ENCODE measurements at places on chromosomes 7 and 10. TPM values are rescaled to one million over a fixed set of nuclear protein-coding genes. Genes with fewer than 3 reads are reported as not detected.
A peak's percentile ranks its signal among the peaks of the same experiment; 100 is the strongest.

PRKCQ gene
- 0.45 TPM for total RNA-seq

TMEM236 gene
- 1.1 TPM for total RNA-seq

- no peak overlapping the region for H3K27ac ChIP-seq
- no peaks in the 10 kb centered on the region for H3K27me3 ChIP-seq
- peaks cover 5% of the 10 kb centered on the region for H3K36me3 ChIP-seq
Observed at GRCh38 chr7:141575164-141575563, 24.0 kb downstream of the AGK start.

DNA sequence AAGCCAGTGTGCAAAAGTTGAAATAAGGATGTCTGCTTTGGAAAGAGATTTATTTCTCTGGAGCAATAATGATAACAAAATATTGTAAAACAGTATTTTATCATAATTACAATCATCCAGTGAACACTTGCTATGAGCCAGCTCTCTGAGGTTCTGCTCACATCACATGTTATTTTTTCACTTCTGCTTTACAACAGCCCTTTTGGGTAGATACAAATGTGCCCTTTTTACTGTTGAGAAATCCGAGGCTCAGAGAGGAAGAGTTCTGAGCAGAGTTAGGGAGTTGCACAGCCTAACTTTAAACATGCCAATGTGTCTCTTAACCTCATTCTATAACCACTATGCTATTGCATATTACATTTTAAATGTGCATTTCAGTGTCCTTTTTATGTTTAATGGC is 232.6 kb upstream of the CDC14C start:
- no peaks in the 10 kb centered on the region for H3K27me3 ChIP-seq
- no peak for DNase-seq
- H3K4me3 ChIP-seq = no peak overlapping the region
- no peaks in the 10 kb centered on the region for H3K4me1 ChIP-seq

- DNase-seq = no peak
- H3K27ac ChIP-seq = no peak overlapping the region
- H3K4me3 ChIP-seq = peak overlapping the region; percentile 26
Observed at GRCh38 chr7:17307558-17307957, 9.1 kb downstream of the AHR start.

GRCh38 chr10:78217336-78217735 is 183.7 kb downstream of the RPS24 start:
- H3K27me3 ChIP-seq = no peaks in the 10 kb centered on the region
- H3K4me1 ChIP-seq = no peaks in the 10 kb centered on the region
- DNase-seq = no peak
- no peak overlapping the region for H3K27ac ChIP-seq
- H3K36me3 ChIP-seq = no peaks in the 10 kb centered on the region
- H3K4me3 ChIP-seq = no peak overlapping the region

DHX32 gene
- 22.6 TPM for total RNA-seq

GRCh38 chr10:114075093-114075492 is 31.4 kb downstream of the ADRB1 start:
- DNase-seq = no peak
- no peaks in the 10 kb centered on the region for H3K36me3 ChIP-seq
- H3K4me3 ChIP-seq = no peak overlapping the region
- no peaks in the 10 kb centered on the region for H3K4me1 ChIP-seq
- H3K27me3 ChIP-seq = no peaks in the 10 kb centered on the region

DNA sequence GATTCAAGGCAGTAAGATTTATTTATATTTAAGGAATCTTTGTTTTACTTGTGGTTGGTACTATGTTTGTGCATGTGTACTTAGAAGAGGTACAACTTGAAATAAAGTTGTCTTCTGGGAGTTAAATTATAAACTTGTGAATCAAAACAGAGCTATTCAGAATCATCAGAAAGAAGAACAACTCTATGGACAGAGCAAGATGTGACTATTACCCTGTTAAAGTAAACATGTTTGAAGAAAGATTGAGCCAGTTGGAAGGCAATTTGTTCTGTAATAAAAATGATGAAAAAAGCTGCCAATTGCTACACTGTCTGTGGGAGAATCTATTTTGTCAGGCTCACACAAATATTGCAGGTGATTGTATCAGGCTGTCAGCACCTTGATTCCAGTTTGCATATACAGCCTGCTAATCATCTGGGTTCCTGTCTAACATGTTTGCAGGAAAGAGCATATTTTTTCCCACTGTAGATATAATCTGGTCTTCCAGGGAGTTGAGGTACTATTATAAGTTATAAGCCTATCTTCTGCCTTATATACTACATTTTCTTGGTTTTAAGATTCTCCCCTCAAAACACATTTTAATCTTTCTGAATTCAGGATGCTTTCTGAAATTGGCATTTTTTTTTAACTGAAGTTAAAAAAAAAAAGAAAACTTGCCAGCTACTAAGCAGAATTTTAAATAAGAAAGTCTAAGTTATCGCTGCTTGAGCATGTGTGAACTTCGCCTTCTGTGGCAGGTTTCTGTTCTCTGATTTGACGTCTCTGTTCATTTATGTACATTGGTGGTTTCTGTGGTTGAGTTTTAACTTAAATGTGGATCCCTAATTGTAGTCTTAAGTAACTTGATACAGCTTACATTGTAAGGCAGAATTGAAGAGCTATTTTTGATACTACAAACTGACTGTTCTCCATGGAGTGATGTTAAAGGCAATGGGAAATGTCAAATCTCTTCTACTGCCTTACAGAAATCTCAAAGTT is 46.0 kb downstream of the ZNRF2 start:
- no peak overlapping the region for H3K4me3 ChIP-seq
- DNase-seq = no peak
- H3K36me3 ChIP-seq = no peaks in the 10 kb centered on the region
- no peak overlapping the region for H3K27ac ChIP-seq
- H3K4me1 ChIP-seq = no peaks in the 10 kb centered on the region

DNA sequence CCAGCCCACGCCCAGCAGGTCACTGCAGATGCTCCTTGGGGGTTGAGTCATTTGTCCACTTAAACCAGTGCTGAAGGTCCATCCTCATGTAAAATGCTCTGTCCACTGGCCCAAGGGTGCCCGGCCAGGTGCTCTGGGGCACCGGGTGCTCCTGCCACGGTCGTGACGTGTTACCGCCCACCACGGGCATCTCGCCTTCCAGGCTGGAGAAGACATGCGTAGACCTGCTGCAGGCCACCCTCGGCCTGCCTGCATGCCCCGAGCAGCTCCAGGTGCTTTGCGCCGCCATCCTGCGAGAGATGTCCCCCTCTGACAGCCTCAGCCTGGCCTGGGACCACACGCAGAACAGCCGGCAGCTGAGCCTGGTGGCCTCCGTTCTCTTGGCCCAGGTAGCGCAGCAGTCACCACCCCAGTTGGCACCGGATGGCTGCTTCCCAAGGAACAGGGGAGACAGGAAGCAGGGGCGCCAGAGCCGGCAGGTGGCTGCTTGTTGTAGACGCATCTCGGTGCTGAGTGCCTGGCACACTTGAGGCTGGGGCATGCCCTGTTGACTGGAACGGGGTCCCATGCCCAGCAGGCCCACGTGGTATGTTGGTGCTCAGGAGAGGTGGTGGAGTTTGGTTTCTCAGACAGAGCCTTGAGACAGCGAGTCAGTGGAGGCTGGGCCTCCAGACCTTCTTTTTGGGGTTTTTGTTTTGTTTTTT is 6.1 kb downstream of the AP5Z1 start:
- peak; percentile 70 for DNase-seq
- H3K27me3 ChIP-seq = no peaks in the 10 kb centered on the region
- H3K4me3 ChIP-seq = no peak overlapping the region
- no peak overlapping the region for H3K27ac ChIP-seq

TCAF2 gene
- 3.6 TPM for total RNA-seq

GRCh38 chr7:123004931-123005330 is 9.4 kb upstream of the TAS2R16 start:
- no peak overlapping the region for H3K4me3 ChIP-seq
- no peaks in the 10 kb centered on the region for H3K36me3 ChIP-seq
- DNase-seq = no peak
- H3K4me1 ChIP-seq = no peaks in the 10 kb centered on the region
- no peak overlapping the region for H3K27ac ChIP-seq

DNA sequence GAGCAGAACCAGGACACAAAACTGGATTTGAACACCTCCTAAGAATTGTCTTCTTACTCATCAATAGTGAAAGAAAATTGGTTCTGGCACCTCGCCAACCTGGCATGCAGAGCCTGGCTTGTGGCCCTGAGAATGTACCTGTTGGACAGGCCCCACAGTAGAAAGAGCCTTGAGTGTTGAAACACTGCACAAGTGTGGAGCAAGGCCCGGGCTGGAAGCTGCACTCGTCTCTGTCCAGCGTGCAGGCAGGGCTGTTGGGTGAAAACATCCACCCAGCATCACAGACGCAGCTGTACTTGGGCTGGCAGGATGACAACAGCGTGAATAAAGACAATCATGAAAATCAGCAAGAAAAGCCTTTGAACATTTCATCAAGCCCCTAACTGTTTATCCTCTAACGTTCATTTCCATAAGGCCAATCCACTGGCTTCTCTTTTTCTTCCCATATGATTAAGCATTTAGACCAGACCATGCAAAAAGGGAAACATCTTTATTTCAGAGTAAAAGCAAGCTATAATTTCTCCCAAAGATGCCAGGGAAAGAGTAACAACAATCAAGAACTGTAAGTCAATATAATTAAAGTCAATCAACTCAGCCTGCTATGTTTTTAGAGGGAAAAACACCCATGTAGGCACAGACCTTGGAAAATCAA is 15.6 kb downstream of the CUBN start:
- no peak overlapping the region for H3K4me3 ChIP-seq
- no peaks in the 10 kb centered on the region for H3K36me3 ChIP-seq
- H3K27me3 ChIP-seq = no peaks in the 10 kb centered on the region
- H3K4me1 ChIP-seq = no peaks in the 10 kb centered on the region
- peak; percentile 77 for DNase-seq

GRCh38 chr7:14937581-14937980 is 35.0 kb upstream of the DGKB start:
- H3K27ac ChIP-seq = no peak overlapping the region
- no peak overlapping the region for H3K4me3 ChIP-seq
- no peak for DNase-seq

GRCh38 chr10:50937230-50937907 is 51.9 kb upstream of the A1CF start:
- H3K4me1 ChIP-seq = no peaks in the 10 kb centered on the region
- no peak overlapping the region for H3K27ac ChIP-seq
- H3K4me3 ChIP-seq = no peak overlapping the region
- no peaks in the 10 kb centered on the region for H3K27me3 ChIP-seq

- H3K4me1 ChIP-seq = no peaks in the 10 kb centered on the region
- no peak for DNase-seq
- no peaks in the 10 kb centered on the region for H3K27me3 ChIP-seq
Observed at GRCh38 chr7:105452085-105452484, 63.4 kb upstream of the SRPK2 start.

- no peak overlapping the region for H3K27ac ChIP-seq
- H3K27me3 ChIP-seq = no peaks in the 10 kb centered on the region
- no peaks in the 10 kb centered on the region for H3K36me3 ChIP-seq
- H3K4me1 ChIP-seq = no peaks in the 10 kb centered on the region
Observed at GRCh38 chr10:11499425-11500071, 111.9 kb downstream of the USP6NL start.

GRCh38 chr10:26792758-26793495 is 67.8 kb downstream of the ABI1 start:
- H3K36me3 ChIP-seq = no peaks in the 10 kb centered on the region
- H3K27me3 ChIP-seq = no peaks in the 10 kb centered on the region
- no peak for DNase-seq

MAT1A gene
- total RNA-seq = 0.13 TPM

DNA sequence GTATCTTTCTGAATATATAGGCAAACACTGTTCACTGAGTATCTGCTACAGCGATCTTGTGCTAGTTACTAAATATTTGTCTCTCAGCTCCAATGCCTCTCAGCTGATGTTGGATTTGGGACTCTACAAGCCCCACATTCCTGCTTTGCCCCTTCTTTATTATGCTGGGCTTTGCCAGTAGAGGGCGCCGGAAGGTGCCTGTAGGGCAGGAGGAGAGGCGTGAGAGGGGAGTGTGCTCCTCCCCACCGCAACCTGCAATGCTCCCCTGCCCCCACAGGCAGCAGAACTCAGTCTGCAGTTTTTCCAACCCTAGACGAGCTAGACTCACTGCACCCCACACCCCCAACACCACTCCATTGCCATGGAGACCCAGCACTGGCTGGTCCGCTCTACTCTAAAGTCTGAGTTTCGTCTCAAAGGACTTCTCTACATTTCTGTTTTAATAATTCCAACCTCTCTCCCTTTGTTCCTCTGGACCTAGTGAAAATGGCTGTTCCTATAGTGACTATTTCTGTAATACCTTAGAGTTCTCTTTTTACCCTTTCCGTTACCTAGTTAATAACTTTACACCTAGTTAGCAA is 337.6 kb downstream of the CCSER2 start:
- H3K27me3 ChIP-seq = no peaks in the 10 kb centered on the region
- no peak overlapping the region for H3K4me3 ChIP-seq
- H3K27ac ChIP-seq = no peak overlapping the region
- no peaks in the 10 kb centered on the region for H3K4me1 ChIP-seq
- H3K36me3 ChIP-seq = no peaks in the 10 kb centered on the region

DNA sequence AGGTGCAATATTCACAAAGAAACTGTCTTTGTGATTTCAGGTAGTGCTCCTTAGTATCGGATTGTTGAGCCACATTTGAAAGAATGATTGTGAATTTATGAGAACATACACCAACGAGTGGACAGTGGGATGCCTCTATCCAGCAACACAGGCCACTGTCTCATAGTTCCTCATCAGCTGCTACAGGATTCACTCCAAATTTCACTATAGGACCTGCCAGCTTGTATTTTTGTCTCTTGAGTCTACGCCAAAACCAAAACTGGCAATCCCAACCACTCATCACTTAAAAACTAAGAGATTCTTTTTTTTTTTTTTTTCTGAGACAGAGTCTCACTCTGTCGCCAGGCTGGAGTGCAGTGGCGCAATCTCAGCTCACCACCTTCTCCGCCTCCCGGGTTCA is 964.5 kb downstream of the CNTNAP2 start:
- no peaks in the 10 kb centered on the region for H3K36me3 ChIP-seq
- no peak overlapping the region for H3K4me3 ChIP-seq
- no peaks in the 10 kb centered on the region for H3K4me1 ChIP-seq
- H3K27me3 ChIP-seq = no peaks in the 10 kb centered on the region
- H3K27ac ChIP-seq = no peak overlapping the region

EBF3 gene
- total RNA-seq = 8.4 TPM

GRCh38 chr10:5665373-5666007 is 905 bp downstream of the ASB13 start:
- H3K36me3 ChIP-seq = no peaks in the 10 kb centered on the region
- H3K4me1 ChIP-seq = peaks cover 2% of the 10 kb centered on the region
- peak overlapping the region; percentile 80 for H3K4me3 ChIP-seq
- no peak for DNase-seq
- H3K27ac ChIP-seq = peak overlapping the region; percentile 0
- H3K27me3 ChIP-seq = no peaks in the 10 kb centered on the region
